Subcutaneous adipose tissue (tissue), 4 donors: ENCODE measurements at places on chromosomes 5 and 9. TPM values are rescaled to one million over a fixed set of nuclear protein-coding genes. Genes with fewer than 3 reads are reported as not detected.

F12 gene
- 0.51 TPM for total RNA-seq

GABRA6 gene
- not detected for total RNA-seq

SLC6A7 gene
- not detected for total RNA-seq

NUTM2G gene
- not detected for total RNA-seq

CDKN2A gene
- total RNA-seq: 3.1 TPM

ACSL6 gene
- total RNA-seq: not detected

PCDHGB5 gene
- total RNA-seq: 7.0 TPM

C5orf63 gene
- total RNA-seq: 2.1 TPM

GARNL3 gene
- total RNA-seq: 19.6 TPM

ASS1 gene
- 302 TPM for total RNA-seq

OLFM1 gene
- 24.4 TPM for total RNA-seq

SARDH gene
- 0.88 TPM for total RNA-seq

UBE2B gene
- total RNA-seq: 89.2 TPM

ZDHHC11 gene
- total RNA-seq: 4.5 TPM

PCDHB8 gene
- 0.38 TPM for total RNA-seq

PCDHGC3 gene
- total RNA-seq: 35.4 TPM

LCN12 gene
- total RNA-seq: not detected

SIT1 gene
- total RNA-seq: 3.8 TPM

ADAMTS2 gene
- 56.5 TPM for total RNA-seq

PAEP gene
- total RNA-seq: not detected

CXCL14 gene
- total RNA-seq: 76.2 TPM

PRRX2 gene
- 3.4 TPM for total RNA-seq

ZNF483 gene
- 3.6 TPM for total RNA-seq

ENTREP1 gene
- total RNA-seq: 4.6 TPM

LECT2 gene
- total RNA-seq: not detected

ADCY2 gene
- 7.1 TPM for total RNA-seq

FOXD4L5 gene
- not detected for total RNA-seq

SPINK13 gene
- 2.4 TPM for total RNA-seq

DYNC2I2 gene
- 19.5 TPM for total RNA-seq

CCDC183 gene
- 2.3 TPM for total RNA-seq

SAXO1 gene
- not detected for total RNA-seq

PPP3R2 gene
- total RNA-seq: not detected

FSD1L gene
- total RNA-seq: 8.3 TPM

PCDHA4 gene
- total RNA-seq: 1.3 TPM

PCSK5 gene
- total RNA-seq: 36.4 TPM

SPINK4 gene
- total RNA-seq: not detected

MZB1 gene
- total RNA-seq: 2.1 TPM

S1PR3 gene
- 22.1 TPM for total RNA-seq

NMUR2 gene
- total RNA-seq: not detected

ZNF366 gene
- 3.2 TPM for total RNA-seq

SLC45A2 gene
- not detected for total RNA-seq

NDUFAF2 gene
- total RNA-seq: 24.0 TPM

GRM6 gene
- total RNA-seq: not detected

TSSK1B gene
- total RNA-seq: not detected

LCP2 gene
- total RNA-seq: 52.7 TPM

GPR151 gene
- total RNA-seq: not detected

NSUN2 gene
- 43.0 TPM for total RNA-seq

DENND1A gene
- 17.6 TPM for total RNA-seq

SLC36A2 gene
- total RNA-seq: not detected

FRMPD1 gene
- 0.22 TPM for total RNA-seq

TMEM174 gene
- not detected for total RNA-seq
